ENCODE measurements at places on chromosomes 12 and 14.

DNA sequence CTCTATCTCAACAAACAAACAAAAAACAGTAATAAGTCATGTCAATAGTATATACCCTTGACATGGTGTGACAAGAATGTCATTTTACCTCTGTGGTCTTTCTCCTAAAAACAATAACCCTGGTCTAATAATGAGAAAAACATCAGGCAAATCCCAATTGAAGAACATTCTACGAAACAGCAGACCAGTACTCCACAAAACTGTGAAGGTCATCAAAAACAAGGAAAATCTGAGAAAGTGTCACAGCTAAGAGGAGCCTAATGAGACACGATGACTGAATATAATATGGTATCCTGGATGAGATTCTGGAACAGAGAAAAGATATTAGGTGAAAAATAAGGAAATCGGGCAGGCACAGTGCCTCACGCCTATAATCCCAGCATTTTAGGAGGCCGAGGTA, 5.6 kb upstream of the COCH start:
- no peak for DNase-seq

DNA sequence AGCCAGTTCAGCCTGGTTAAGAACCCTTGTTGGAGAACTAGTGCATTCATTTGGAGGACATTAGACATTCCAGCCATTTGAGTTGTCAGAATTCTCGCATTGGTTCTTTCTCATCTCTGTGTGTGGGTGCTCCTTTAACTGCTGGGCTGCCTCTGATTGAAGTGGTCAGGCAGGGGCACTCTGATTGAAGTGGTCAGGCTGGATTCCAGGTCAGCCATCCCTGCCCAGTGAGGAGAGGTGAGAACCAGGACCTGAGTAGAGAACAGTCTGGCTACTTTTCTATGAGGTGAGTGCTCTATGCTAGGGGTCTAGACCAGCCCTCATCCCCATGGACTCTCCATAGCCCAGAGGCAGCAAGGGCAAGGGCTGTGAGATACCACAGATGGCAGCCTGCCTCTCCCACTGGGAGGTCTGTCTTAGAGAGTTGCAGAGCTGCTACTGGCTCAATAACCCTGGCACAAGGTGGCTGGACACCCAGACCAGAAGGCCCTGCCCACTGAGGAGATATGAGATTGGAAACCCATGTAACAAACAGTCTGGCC, 691.6 kb downstream of the TMTC2 start:
- DNase-seq = no peak

- no peak for DNase-seq
Measured at GRCh38 chr12:41325336-41325735, 137.2 kb downstream of the PDZRN4 start.

DNA sequence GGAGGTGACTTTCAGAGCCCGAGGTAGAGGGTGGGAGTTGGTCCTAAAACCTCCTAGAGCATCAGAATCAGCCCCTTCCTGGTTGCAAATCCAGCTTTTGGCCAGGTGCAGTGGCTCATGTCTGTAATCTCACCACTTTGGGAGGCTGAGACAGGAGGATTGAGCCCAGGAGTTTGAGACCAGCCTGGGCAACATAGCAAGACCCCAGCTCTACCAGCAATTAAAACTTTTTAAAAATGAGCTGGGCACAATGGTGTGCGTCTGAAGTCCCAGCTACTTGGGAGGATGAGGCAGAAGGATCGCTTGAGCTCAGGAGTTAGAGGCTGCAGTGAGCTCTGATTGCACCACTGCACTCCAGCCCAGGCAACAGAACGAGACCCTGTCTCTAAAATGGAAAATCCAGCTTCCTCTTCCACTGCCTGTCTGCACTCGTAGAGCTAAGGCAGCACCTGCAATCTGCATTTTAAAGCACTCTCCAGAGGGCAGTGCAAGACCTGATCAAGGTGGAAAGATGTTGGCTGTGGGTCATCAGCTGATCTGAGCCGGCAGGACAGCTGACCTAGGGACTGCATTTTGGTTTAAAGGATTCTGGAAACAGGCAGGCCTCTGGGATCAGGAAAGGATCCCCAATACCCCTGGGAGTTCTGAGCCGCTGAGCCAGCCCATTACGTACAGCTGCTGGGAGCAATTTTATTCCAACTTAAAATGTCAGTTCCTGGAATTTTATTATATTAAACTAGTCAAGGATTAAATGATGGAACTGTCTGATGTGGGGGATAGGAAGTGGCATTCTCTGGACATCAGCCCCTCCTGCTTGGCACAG, 1.8 kb upstream of the TESC start:
- no peak for DNase-seq

- DNase-seq = no peak
Measured at GRCh38 chr12:5921027-5921909, 23.8 kb downstream of the ANO2 start.

DNA sequence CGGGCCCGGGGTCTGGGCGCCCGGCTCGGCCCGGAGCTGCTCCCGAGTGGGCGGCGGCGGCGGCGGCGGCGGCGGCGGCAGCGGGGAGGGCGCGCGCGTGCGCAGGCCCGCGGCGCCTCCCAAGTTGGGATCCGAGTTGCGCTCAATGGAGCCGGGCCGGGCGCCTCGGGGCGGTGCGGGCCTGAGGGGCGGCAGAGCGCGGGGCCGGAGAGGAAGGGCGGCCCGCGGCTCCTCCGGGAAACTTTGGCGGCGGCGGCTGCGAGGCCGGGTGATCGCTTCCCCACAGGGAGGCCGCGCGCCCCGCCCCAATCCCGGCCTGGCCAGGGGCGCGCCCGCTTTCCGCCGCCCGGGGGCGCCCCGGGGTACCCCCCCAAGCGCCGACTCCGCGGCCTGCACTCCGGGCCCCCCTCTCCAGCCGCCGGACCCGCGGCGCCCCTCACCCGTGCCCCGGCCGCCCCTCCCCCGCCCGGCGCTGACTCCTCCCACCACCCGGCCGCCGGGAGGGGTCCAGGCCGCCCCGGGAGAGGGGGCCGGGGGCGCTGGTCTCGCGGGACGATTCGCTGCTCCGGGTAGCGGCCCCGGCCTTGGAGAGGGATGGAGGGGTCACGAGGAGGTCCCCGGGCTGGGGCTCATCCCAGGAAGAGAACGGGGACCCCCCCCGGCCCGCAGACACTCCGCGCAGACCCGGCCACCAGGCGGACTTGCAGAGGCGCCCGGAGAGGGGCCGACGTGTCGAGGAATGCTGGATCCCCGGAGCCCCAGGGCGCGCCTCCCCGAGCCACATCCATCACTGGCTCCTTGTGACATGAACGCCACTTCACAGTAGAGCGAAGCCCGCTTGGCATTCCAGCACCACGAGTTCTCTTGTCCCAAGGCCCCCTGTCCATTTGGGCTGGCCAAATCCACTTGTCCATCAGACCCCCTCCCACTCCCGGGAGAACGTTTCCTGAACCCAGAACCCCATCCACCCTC, at the start of gene RILPL1:
RILPL1 (minus strand) TSS at position 48 of the 972 bp plus-strand sequence. CDS start 237 bp downstream, outside the sequence.
- DNase-seq = no peak
